Calu3 (cell line): ENCODE measurements at places on chromosomes 4 and X.
A peak's percentile ranks its signal among the peaks of the same experiment; 100 is the strongest.

- H3K36me3 ChIP-seq: no peaks in the 10 kb centered on the region
- peaks cover 35% of the 10 kb centered on the region for H3K27me3 ChIP-seq
- no peak for DNase-seq
- no peak overlapping the region for H3K27ac ChIP-seq
- no peaks in the 10 kb centered on the region for H3K4me1 ChIP-seq
- H3K4me3 ChIP-seq: no peak overlapping the region
Measured at GRCh38 chrX:130952266-130953043, 49.4 kb upstream of the ENOX2 start.

GRCh38 chr4:153082322-153083301 is 121.6 kb upstream of the TRIM2 start:
- DNase-seq: no peak
- no peaks in the 10 kb centered on the region for H3K36me3 ChIP-seq
- H3K27ac ChIP-seq: peak overlapping the region; percentile 33
- no peak overlapping the region for H3K4me3 ChIP-seq

DNA sequence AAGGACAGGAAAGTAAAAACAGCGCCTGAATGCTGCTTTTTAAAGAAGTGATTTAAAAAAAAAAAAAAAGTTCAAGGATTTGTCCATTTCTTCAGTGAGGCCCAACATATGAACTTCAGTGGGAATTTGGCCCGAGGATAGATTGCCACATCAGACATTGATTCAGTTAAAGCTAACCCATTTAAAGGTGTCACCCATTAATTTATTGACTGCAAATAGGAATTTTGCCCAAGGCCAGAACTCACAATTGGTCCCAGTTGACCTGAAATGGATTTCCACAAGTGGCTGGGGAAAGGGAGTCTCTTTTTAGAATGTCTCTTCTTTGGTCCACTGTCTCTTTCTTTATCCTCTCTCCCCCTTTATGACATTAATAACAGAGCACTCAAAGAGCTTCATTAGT is 86.5 kb upstream of the RPL34 start:
- no peak for DNase-seq
- no peaks in the 10 kb centered on the region for H3K36me3 ChIP-seq
- no peak overlapping the region for H3K27ac ChIP-seq
- H3K4me1 ChIP-seq: no peaks in the 10 kb centered on the region
- H3K4me3 ChIP-seq: no peak overlapping the region

- H3K4me1 ChIP-seq: no peaks in the 10 kb centered on the region
- H3K36me3 ChIP-seq: no peaks in the 10 kb centered on the region
- no peaks in the 10 kb centered on the region for H3K27me3 ChIP-seq
- no peak overlapping the region for H3K4me3 ChIP-seq
Measured at GRCh38 chr4:9594948-9595347, 150.7 kb downstream of the DEFB131A start.

DNA sequence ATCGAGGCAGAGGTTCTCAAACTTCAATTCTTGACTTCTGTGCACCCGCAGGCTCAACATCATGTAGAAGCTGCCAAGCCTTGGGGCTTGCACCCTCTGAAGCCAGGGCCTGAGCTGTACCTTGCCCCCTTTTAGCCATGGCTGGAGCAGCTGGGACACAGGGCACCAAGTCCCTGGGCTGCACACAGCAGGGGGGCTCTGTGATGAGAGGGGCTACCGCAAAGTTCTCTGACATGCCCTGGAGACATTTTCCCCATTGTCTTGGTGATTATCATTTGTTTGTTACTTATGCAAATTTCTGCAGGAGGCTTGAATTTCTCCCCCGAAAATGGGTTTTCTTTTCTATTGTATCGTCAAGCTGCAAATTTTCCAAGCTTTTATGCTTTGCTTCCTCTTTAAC is 4.9 kb upstream of the MAGEB17 start:
- H3K4me1 ChIP-seq: peaks cover 9% of the 10 kb centered on the region
- H3K27me3 ChIP-seq: no peaks in the 10 kb centered on the region
- no peak for DNase-seq
- no peak overlapping the region for H3K4me3 ChIP-seq
- H3K36me3 ChIP-seq: no peaks in the 10 kb centered on the region
- H3K27ac ChIP-seq: no peak overlapping the region

- no peaks in the 10 kb centered on the region for H3K36me3 ChIP-seq
- no peak overlapping the region for H3K27ac ChIP-seq
- H3K27me3 ChIP-seq: no peaks in the 10 kb centered on the region
- peak; percentile 18 for DNase-seq
- H3K4me3 ChIP-seq: no peak overlapping the region
Measured at GRCh38 chr4:84470204-84470785, 28.8 kb downstream of the NKX6-1 start.

GRCh38 chr4:182142176-182143085 is 100.8 kb upstream of the TENM3 start:
- H3K36me3 ChIP-seq: peaks cover 18% of the 10 kb centered on the region
- DNase-seq: no peak
